ENCODE measurements at places on chromosomes 16 and 17.

DNA sequence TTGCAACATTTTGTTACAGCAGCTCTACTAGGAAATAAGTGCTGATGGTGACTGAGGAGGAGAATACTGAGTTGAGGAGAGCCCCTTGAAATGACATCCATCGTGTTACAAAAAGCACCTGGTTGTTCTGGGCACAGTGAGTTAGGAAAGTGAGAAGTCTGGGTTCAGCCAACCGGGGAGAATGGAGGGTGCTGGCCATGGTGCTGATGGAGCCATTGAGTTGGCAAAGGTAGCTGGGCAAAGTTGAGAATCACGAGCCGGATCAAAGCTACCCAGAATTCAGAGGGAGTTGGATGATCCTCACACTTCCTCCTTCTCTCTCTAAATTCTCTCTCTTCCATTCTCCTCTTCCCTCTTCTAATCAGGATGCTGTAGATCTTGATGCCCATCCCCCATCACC is 35.0 kb upstream of the ASIC2 start:
- DNase-seq, result no peak

GRCh38 chr16:67460168-67460567 is 20.8 kb downstream of the ATP6V0D1 start:
- no peak for DNase-seq

- DNase-seq, result no peak
Measured at GRCh38 chr17:29394761-29395160, 4.6 kb downstream of the TAOK1 start.

- DNase-seq, result no peak
Measured at GRCh38 chr17:65005858-65006257, 50.7 kb downstream of the GNA13 start.

DNA sequence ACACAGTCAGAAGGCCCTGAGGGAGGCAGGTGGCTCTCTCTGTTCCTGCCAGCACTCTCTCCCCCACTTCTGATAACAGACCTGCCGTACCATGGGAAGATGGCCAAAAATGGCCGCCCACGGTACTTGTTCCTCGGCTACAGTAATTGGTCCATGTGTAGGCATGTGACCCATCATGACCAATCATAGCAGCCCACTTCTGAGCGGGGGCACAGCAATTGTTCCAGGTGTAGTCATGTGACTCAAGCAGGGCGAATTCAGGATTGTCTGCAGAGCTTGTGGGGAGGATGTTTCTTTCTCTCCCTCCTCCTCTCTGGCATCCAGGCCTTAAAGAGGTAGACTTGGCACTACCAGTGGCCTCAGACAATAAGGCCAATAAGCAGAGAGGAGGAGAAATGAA is 250.4 kb downstream of the MRTFB start:
- no peak for DNase-seq

DNA sequence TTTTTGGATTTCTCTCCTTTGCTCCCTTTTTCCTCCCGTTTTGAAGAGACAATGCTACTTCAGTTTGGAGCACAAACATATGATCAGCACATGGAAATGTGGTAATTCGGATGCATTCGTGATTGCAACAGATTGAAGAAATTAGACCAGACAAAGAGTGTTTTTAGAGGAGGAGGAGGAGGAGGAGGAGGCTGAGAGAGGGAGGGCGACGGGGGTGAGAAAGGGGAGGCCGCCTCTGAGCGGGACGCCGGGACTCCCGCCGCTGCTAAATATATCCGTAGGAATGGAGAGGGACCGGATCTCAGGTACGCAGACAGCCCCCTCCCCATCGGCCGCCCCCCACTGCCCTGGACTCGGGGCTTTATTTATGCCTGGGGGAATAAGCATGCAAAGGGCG is 179.3 kb downstream of the SEC14L1 start:
- no peak for DNase-seq

DNA sequence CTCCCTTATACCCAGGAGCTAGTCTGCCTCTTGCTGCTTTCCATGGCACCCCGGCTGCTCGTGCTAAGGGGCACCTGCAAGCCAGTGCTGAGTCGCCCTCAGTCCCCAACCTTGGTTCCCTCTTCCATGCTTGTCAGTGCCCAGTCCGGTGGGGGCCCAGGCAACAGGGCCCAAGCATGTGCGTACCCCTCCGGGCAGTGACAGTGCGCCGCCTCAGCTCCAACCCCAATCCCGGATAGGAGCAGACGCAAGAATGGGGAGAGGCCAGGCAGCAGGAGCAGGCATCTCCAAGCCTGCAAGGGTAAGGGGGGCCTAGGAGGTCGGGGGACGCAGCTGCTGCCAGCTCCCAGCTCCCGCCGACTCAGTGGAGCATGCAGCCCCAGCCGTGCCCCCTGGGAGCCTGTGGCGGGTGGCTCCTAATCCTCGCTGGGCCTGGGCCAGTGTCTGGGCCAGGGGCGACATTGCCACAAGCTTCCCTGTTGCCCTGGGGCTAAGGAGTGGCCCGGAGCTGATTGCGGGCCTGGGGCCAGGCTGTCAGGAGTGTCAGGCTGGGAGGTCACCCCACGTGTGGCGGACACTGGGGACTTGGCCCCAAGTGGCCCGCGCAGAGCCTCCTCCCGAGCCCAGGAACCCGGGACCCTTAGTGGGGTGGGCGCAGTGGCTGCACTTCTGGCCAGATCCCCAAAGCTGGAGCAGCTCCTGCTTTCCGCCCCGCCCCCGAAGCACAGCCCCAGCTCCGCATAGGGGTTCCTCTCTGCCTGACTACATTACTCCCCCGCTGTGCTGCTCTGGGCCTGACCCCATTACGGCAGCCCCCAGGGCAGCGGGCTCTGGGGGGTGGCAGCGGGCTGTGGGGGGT is 9.8 kb downstream of the CPD start:
- DNase-seq, result no peak

GRCh38 chr16:28162326-28162877 is 49.4 kb downstream of the XPO6 start:
- no peak for DNase-seq

DNA sequence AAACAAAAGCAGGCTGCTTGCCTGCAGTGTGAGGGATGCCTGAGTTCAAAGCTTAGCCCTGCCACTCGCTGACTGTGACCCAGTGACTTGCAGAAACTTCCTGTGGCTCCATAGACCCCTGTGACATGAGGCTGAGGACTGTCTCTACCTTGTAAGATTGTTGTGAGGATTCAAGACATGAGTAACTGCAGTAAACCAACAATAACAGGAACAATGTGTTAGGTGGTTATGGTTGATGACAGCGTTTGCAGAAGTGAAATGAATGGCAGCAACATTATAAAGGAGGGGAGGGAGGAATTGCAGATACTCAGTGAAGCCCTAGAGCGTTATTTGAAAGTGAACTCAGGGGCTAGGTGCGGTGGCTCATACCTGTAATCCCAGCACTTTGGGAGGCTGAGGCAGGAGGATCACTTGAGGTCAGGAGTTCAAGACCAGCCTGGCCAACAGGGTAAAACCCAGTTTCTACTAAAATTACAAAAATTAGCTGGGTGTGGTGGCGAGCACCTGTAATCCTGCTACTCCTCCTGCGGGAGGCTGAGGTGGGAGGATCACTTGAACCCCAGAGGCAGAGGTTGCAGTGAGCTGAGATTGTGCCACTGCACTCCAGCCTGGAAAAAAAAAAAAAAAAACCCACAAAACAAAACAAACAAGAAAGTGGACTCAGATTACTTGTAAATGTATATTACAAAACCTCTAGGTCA is 33.5 kb upstream of the EMP2 start:
- no peak for DNase-seq

- DNase-seq, result no peak
Measured at GRCh38 chr17:28293994-28294393, 25.0 kb upstream of the TMEM97 start.

DNA sequence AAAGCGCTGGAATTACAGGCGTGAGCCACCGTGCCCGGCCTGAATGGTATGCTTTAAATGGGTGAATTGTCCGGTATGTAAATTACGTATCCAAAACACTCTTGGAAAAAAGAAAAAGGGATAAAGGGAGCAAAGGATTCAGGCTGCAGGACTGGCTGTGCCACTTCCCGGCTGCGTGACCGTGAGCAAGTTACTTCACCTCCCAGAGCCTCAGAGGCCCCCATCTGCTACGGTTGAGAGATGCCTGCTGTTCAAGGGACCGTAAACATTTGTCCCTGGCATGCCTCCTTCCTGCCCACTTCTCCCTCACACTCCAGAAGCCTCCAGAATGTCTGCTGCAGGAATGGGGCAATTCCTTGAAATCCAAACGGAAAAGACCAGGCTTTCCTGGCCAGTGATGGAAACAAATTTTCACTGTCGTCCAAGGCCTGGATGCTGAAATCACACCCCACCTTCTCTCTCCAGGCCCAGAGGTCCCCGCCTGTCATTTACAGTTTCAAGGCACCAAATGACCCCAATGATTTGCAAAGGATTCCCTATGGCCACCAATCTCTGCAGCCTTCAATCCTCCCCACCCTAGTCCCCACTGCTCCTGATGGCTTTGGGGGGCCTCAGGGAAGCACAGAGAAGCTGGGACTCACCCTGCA is 22.9 kb upstream of the LITAF start:
- DNase-seq, result no peak

GRCh38 chr17:48985436-48986245 is 11.5 kb upstream of the IGF2BP1 start:
- no peak for DNase-seq

DNA sequence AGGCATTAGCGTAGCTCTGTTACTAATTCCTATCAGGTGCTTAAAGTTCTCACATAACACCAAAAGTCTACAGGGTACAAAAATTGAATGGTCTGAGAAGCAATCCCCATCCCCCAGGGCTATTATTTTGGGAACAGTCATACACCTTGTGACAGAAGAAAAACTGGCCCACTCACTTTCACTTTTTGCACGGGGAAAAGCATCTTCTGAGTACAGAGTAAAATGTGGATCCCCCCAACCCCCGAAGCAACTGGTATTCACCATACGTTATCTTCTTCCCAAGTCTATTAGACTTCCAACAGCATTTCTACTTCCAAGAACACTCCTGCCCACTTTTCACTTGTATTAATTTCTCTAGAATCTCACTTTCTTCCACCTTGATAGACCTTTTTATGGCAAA is 11.8 kb downstream of the GGA3 start:
- no peak for DNase-seq

DNA sequence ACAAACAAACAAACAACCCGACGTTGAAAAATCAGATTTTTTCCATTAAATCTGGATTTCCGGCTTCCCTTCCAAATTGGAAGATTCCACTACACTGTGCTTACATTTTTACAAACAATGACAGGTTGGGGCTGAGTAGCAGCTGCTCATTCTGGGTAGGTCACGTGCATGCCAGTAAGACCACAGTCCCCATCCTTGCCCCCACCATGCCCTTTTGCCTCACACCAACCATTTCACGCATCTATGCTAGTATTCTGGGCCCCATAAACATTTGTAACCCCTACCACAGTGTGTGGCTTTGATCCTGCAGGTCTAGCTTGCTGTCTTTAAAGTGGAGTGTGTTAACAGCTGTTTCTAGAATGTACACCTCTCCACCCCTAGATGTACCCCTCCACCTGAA is 366.1 kb downstream of the XYLT1 start:
- no peak for DNase-seq

DNA sequence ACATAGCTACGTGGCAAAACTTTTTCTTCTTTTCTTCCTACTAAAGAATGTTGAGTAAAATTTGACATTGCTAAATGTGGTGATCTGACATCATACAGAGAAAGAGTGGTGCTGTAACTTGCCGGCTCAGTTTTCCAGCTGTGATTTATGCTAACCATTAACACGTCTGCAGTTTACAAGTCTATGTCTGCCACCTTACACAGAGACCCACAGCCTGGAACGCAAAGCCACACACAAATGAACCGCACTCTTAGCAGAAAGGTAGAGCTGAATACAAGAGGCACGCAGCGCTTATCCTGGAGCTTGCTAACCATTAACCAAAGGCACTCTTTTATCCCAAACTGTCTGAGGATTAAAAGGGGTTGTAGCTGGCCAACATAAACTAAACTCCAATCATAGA is 31.9 kb downstream of the CACNG1 start:
- DNase-seq, result no peak

- DNase-seq, result no peak
Measured at GRCh38 chr17:4326112-4326511, 40.4 kb downstream of the UBE2G1 start.

DNA sequence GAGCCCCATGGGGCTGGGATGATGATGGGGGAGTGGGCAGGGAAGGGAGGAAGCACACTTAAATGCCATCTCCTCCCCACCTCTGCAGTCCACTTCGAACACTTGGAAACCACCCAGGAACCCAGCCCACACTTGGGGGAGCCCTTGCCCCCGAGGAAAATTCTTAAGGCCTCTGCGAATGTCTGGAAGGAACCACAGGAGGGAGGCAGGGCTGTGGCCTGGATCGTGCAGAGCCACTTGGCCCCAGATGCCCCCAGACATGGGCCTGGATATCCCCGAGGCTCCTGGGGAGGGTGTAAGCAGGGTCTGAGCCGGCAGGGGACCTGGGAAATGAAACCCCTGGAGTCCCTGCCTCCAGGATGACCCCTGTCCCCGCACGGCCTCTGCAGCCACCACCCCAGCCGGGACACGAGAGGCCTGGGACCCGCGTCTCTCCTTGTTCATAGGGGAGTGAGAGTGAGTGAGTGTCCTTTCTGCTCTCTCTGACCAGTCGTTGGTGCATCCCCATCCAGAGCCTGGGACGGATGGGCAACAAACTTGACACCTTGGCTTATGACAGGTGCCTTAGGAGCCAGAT is 11.8 kb upstream of the MTSS2 start:
- DNase-seq, result no peak

DNA sequence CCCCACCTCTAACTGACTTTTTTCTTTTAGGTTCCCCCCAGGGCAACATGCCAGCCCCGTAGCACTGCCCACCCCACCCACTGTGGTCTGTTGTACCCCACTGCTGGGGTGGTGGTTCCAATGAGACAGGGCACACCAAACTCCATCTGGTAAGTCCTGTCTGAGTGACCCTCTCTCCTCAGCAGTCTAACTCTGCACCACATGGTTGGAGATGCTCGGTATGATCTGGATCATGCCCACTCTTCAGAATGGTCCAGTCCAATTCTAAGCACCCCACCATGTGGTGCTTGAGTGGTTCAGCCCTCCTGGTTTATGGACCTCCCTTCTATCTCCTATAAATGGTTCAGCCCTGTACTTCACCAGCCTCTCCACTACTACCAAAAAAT is 5.9 kb downstream of the KDM6B start:
- no peak for DNase-seq

DNA sequence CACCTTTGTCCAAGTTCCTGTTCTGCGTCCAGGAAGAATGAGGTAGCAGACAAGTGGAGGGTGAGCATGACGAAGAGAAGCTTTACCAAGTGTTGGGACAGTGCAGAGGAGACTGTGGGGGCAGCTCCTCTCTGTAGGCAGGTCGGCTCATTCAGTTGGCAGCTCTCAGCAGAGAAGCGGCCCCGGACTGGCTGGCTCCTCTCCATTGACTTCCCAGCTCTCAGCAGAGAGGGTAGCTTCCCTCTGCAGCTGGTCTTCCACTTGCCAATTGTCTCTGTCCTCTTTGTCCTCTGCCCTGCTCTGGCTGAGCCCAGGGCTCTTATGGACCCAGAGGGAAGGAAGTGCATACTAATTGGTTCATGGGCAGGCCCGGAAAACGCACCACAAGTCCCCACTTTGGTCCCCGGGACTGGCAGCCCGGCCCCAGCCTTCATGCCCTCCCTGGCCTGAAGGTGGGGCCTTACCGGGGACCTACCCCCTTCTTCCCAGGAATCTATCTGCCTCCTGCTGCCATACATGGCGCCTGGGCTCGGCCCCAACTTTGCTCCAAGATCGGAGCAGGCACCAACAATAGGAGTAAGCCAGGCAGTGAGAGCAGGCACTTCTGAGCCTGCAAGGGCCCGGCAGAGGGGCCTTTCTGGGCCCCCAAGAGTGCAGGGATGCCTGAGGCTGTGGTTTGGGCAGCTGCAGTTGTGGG is 10.1 kb downstream of the KCTD5 start:
- DNase-seq, result no peak

Data from stimulated activated CD4-positive, alpha-beta T cell treated with anti-CD3 and anti-CD28 coated beads, Interleukin-1b, Interleukin-23, amount 100 ng/mL, for 1 hour (primary cell).